ENCODE measurements at places on chromosomes 1 and 21. TPM values are rescaled to one million over a fixed set of nuclear protein-coding genes. Genes with fewer than 3 reads are reported as not detected.

Gene NUDT4B
- total RNA-seq: not detected

Gene MEX3A
- total RNA-seq: 1.2 TPM

Gene FOXE3
- total RNA-seq: 0.27 TPM

Gene RHOU
- total RNA-seq: 21.8 TPM

Gene AMY1B
- total RNA-seq: not detected

Gene SELENBP1
- total RNA-seq: 71.9 TPM

Gene TCEA3
- 48.4 TPM for total RNA-seq

Gene CYP4A11
- total RNA-seq: 0.36 TPM

Gene ANKRD35
- 3.8 TPM for total RNA-seq

Gene LCE3D
- not detected for total RNA-seq

Gene EXO1
- total RNA-seq: 0.58 TPM

Gene P3H1
- total RNA-seq: 45.6 TPM

Gene SPRR4
- not detected for total RNA-seq

Gene MYCL
- total RNA-seq: 2.5 TPM

Gene C8A
- total RNA-seq: not detected

Gene DNALI1
- 11.5 TPM for total RNA-seq

Gene UBE2U
- total RNA-seq: not detected

Gene PYHIN1
- 7.8 TPM for total RNA-seq

Gene NUP210L
- 0.18 TPM for total RNA-seq

Gene CHRM3
- total RNA-seq: 1.4 TPM

Gene LRRC8D
- 24.2 TPM for total RNA-seq

Gene OR2AK2
- not detected for total RNA-seq

Gene VAV3
- total RNA-seq: 6.4 TPM

Gene SLC45A1
- total RNA-seq: 2.5 TPM

Gene IKBKE
- total RNA-seq: 4.1 TPM

Gene HSD11B1
- total RNA-seq: 6.0 TPM

Gene ZMPSTE24
- 30.7 TPM for total RNA-seq

Gene LCE3C
- not detected for total RNA-seq

Gene PLEKHN1
- total RNA-seq: 0.40 TPM

Gene MEAF6
- total RNA-seq: 52.7 TPM

Gene IARS2
- total RNA-seq: 48.7 TPM

Gene S100A3
- total RNA-seq: not detected

Gene AGO4
- total RNA-seq: 24.9 TPM

Gene SRRM1
- 155 TPM for total RNA-seq

Gene KIF17
- 2.4 TPM for total RNA-seq

Gene FAM177B
- total RNA-seq: not detected

Gene MAP7D1
- 123 TPM for total RNA-seq

Gene RGS13
- 0.22 TPM for total RNA-seq

Gene SIK1
- total RNA-seq: 59.9 TPM

Gene CATSPERE
- 2.6 TPM for total RNA-seq

Gene AADACL3
- not detected for total RNA-seq

Gene ZNF648
- 0.53 TPM for total RNA-seq

Gene FCRL5
- 0.36 TPM for total RNA-seq

Gene LRRC53
- not detected for total RNA-seq

Gene SPRR3
- total RNA-seq: 0.45 TPM

Gene NTMT2
- not detected for total RNA-seq

Gene HPCA
- total RNA-seq: 0.27 TPM

Gene HPDL
- 2.3 TPM for total RNA-seq

Gene SOD1
- 209 TPM for total RNA-seq

Gene AQP10
- total RNA-seq: not detected

Gene S100A16
- 58.4 TPM for total RNA-seq

Gene C1orf174
- 18.6 TPM for total RNA-seq

Gene IL19
- not detected for total RNA-seq

Gene AJAP1
- total RNA-seq: 1.4 TPM

Gene SGIP1
- 7.0 TPM for total RNA-seq

Gene GCLM
- 20.1 TPM for total RNA-seq

All from sciatic nerve (tissue), 2 donors.